ENCODE measurements at places on chromosomes 16 and 17.

DNA sequence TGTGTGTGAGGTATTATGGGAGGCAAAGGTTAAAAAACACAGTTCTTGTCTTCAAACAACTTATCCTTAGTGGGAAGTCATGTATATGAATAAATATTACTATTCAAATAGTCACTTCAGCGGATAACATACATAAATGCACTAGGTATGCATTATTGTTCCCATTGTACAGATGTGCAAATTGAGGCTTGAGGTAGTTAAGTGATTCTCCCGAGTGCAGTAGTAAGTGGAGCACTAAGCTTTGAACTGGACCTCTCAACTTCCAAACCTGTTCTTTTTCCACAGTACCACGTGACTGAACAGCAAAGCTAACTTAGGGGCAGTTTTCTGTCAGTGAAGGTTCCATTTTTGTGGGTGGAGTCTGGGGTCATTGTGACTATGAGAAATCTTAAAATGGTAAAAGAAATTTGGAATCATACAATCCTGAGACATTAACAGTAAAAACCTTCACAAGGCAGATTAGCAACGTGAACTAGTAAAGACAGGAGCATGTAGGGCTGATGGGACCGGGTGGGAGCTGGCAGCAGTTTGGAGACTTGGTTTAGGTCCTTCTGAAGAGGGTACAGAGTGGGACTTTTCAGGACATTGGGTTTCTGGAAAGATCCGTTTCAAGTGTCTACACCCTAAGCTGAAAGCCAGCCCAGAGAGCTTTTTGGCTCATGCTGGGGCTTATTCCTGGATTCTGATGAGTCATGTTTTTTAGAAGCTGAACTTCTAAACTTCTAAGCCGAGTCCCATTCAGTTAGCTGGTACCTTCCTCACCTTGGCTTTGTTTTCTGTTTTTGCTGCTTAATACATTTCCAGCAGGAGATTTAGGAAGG lies 204.9 kb downstream of the PRKCA start:
- no peak for DNase-seq

DNA sequence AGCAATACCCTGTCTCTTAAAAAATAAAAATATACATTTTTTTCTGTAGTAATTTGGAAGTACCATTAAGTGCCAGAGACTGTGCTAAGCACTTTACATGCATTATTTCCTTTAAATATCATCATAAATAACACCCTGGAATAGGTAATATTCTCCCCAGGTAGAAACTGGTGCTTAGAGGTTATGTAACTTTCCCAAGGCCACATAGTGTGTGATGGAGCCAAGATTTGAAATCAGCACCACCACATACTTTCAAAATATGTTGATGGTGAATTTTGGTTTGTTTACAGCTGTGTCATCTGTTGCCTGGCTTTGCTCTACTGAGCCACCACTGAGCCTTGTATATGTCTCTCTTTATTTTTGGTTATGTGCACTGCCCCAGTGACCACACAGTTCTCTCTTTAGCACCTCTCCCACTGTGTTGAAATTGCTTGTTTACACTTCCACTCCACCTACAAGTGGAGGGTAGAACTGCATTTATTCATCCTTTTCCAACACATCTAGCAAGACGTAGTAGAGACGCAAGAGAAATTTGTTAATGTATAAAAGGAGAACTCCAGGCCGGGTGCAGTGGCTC lies 19.0 kb upstream of the NBR1 start:
- DNase-seq, result no peak

DNA sequence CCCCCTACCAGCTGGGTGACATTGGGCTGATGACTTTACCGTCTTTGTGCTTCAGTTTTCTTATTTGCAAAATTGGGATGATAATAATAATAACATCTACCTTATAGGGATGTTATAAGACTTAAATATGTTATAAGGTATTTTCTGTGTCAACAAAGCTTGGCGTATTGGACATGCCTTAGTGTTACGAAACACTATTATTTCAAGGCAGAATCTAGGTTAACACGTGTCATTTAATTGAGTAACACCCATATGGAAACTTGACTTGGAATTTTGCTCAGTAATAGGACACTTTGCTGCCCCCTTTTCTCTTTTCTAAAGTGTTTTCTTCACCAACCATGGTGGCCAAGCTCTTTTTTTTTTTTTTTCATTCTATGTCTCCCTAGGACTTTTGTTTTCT lies 294.2 kb upstream of the SALL1 start:
- DNase-seq, result no peak

- peak; percentile 53 for DNase-seq
Observed at GRCh38 chr17:44197980-44198720, 1.5 kb downstream of the ATXN7L3 start.

GRCh38 chr16:56263711-56264608 lies 72.7 kb downstream of the GNAO1 start:
- no peak for DNase-seq

- DNase-seq, result no peak
Observed at GRCh38 chr17:42493319-42493718, 34.6 kb downstream of the ATP6V0A1 start.

DNA sequence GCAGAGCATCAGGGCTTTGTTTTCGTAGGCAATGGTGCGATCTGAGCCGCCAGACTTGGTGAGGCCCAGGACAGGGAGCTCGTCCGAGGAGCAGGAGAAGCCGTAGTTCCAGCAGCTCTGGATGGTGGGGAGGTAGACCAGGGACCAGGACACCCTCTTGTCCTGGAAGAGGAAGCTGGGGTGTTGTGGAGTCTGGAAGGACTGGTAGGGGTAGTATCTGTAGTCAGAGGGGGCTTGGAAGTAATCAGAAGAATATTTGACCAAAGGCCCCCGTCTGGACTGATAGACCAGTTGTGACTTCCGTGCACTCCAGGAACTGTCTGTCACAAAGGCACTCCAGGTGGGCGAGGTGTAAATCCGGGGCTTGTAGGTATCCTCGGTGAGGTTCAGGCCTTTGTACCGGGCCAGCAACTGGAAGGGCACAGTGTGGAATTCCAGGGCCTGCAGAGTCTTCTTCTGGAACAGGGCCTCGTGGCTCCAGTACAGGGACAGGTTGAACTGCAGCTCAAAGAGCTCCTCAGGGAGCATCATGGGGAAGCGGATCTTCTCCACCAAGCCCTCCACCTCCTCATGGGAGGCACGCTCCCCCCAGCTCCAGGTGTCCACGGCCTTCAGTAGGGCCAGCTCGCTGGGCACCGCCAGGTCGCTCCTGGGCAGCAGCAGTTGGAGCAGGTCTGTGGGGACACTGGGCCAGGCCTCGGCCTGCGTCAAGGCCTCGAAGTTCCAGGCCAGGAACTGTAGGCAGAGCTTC lies 7.8 kb downstream of the LGALS3BP start:
- DNase-seq, result no peak

- no peak for DNase-seq
Observed at GRCh38 chr17:69573396-69573795, 158.9 kb downstream of the MAP2K6 start.

- peak; percentile 66 for DNase-seq
Observed at GRCh38 chr16:88430524-88431446, 22.3 kb upstream of the ZFPM1 start.

DNA sequence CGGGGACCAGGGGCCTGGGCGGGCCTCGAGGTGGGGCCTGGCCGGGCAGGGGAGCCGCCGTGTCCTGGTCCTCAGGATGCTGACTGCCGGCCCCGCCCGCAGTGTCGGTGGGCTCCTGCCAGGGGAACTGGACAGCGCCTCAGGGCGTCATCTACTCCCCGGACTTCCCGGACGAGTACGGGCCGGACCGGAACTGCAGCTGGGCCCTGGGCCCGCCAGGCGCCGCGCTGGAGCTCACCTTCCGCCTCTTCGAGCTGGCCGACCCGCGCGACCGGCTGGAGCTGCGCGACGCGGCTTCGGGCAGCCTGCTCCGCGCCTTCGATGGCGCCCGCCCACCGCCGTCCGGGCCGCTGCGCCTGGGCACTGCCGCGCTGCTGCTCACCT lies 2.3 kb upstream of the PAQR4 start:
- peak; percentile 43 for DNase-seq

Data from germinal center (tissue), 1 donor.